NT2/D1 (cell line): ENCODE measurements at places on chromosomes 7 and 10.

GRCh38 chr7:80705130-80705781, 66.8 kb downstream of the CD36 start:
- DNase-seq, result no peak

DNA sequence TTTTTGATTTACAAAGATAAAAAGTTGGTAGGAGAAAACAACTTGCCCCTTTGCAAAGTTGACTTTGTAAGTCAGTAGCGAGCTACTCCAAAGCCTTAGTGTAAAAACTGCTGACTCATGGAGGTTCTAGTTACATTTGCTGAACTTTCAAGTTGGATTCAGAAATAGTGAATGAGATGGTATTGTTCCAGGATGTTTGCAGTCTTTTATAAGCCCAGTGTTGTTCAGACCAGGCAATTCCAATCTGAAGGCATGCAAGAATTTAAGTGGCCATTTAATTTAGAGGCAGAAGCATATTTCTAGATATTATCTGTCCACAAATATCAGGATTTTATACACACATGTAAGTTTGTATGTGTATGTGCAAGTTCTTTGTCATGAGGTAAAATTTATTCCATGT, 21.6 kb downstream of the TES start:
- no peak for DNase-seq

DNA sequence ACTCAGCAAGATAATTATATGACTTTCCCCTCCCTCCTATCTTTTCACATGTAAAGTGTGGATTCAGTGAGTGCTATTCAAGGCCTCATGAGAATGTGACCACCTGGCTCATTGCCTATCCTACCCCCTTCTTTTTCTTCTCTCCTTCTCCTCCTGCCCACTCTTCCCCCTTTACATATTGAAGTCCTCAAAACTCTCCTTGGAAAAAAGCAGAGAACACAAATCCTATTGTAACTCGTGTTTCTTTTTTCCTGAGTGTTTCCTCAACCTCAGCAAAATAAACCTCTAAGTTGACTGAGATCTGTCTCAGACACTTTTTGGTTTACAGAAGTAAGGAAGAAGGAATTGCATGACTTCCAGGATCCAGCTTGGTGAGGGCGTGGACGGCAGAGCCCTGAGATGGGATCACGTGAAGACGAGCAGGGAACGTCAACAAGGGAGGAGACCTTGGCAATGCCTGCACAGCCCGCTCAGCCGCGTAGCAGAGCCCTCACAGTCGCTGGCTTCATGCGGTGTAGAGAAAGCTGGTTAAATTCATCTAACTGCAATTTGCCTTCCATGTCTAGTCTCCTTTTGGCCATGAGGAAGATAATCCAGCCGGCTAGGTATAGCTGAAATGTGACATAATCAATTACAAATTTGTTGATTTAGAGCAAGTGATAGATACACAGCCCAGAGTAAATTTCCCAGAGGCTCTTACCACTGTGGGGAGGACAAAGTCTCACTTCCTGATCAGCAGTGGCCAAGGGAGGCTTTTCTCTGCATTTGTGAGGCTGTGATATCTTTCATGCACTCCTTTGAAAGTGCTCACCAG, 75.7 kb downstream of the LYZL2 start:
- DNase-seq, result no peak

DNA sequence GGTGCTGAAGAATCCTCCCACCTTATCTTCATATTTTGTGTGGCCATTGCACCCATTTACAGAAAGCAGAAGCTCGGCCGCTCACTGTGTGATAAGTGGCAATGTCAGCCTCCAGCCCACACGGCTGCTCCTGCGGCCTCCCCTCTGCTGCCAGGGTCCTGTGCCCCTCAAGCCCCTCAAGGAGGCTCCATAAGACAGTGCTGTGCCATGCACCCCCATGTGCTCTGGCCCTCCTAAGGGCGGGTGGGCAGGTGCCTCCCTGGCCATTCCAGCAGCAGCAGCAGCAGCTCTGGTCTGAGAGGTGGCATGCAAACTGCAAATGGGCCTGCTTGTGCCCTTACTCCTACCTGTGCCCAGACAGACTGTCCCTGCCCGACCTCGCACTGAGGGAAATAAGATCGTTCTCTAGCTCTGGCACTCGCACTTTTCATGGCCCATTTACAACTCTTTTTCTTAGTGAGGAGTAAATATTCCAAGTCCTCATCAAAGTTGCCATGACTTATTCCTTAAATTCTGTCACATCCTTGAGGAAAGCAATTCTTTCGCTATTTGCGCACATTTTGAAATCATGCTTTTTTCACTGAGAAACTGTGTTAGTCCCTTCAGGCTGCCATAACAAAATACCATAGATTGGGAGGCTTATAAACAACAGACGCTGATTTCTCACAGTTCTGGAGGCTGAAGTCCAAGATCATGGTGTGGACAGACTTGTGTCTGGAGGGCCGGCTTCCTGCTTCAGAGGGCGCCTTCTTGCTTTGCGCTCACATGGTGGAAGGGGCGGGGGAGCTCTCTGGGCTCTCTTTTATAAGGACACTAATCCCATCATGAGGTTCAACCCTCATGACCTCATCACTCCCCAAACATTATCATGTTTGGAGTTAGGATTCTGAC, 187.8 kb downstream of the COBL start:
- no peak for DNase-seq

DNA sequence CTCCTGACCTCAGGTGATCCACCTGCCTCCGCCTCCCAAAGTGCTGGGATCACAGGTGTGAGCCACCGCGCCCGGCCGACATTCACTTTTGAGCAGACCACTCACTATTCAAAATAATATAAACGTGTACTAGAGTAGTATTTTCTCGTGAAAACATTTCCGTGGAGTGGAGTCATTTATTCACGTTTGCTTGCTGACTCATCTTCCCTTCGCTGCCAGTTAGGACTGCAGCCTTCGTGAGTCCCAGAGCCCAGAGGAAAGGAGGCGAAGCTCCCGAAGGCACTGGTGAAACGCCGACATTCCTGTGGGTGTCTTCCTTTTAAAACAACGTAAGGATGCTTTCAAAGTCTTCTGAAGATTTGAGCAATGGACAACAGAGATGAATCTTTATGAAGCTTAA, 10.9 kb upstream of the INPP5A start:
- DNase-seq, result no peak

DNA sequence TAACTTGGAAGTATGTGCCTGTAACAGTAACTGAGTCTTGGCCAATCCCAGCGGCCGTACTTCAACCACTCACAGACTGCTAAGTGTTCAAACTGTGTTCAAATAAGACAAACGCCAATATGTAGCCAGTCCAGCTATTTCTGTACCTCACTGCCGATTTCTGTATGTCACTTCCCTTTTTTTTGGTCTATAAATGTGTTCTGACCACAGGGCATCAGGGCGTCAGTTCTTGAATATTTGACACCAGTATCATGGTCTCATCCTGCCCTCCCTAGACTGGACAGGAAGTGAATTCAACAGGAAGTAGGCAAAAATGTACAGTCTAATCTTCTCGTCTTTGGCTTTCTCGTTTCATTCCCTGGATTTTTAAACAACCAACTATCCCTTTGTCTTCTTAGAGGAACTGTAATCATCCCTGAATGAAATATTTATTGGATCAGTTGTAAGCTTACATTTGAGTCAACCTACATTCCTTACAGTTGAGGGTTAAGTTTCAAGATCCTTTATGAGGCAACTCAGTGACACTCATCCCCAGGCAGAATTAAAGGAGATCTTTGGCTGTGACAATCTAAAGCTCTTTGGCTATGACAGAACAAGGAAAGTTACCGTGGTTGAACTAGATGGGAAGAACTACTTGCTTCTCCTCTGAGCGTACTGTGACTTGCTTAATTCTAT, 232.7 kb downstream of the NSUN6 start:
- DNase-seq, result no peak

GRCh38 chr7:77368974-77369373, 47.2 kb downstream of the GSAP start:
- DNase-seq, result no peak

- DNase-seq, result no peak
Measured at GRCh38 chr7:92058040-92058439, 76.2 kb downstream of the CYP51A1 start.

DNA sequence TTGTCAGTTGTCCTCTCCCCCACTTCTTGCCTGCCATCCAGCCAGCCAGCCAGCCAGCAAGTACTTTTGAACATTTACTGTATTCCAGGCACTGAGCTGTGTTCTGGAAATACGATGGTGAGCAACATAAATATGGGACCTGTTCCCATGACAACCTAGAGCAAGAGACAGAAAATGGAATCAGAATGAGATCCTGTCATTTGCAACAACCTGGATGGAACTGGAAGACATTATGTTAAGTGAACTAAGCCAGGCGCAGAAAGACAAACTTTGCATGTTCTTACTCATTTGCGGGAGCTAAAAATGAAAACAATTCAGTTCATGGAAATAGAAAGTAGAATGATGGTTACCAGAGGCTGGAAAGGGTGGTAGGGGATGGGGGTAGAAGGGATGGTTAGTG, 140.7 kb downstream of the ICA1 start:
- no peak for DNase-seq

DNA sequence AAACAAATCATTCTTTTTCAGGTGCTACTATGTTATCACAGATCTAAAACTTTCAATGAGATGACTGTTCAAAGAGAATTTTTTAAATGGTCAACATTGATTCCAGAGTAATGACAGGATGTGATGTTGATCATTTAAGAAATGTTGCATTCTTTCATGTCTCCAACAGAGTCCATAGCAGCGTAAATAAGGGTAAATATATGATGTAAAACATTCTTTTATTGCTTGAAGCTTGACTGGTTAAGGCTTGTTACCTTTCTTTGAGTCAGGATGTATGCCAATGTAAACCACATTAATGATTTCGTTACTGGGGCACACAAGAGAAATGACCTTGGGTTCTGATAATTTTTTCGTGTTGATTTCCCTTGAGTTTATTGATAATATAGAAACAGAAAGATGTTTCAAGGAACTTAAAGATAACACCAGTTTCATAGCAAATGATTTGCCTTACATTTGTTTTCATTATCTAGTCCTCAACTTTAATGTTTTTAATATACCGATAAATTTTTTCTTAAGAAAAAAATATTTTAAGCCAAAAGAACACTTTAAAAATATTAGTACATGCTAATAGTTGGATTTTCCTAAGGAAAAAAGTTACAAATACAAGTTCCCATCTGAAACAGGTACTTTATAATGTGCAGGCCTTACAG, 3.5 kb downstream of the STK17A start:
- no peak for DNase-seq

DNA sequence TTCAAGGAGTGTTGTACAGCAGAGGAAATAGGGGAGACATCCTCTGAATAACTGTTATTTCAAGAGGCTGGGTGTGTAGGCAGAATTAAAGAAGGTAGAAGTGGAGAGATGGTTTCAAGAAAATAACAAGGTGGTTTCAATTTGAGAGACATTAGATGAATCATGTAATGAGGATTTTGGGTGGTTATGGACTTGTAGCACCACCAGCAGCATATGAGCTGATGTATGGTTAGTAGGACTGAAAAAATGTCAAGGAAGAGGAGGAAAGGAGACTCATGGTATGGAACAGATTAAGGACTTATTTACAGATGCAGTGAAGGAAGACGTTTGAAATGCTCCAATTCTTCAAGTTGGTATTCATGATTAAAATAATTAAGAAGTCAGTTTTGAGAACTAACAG, 166.2 kb downstream of the EXOC4 start:
- DNase-seq, result no peak

GRCh38 chr7:134669388-134669787, 22.7 kb downstream of the BPGM start:
- DNase-seq, result no peak

GRCh38 chr10:79005126-79005810, 63.5 kb upstream of the ZMIZ1 start:
- DNase-seq, result no peak

DNA sequence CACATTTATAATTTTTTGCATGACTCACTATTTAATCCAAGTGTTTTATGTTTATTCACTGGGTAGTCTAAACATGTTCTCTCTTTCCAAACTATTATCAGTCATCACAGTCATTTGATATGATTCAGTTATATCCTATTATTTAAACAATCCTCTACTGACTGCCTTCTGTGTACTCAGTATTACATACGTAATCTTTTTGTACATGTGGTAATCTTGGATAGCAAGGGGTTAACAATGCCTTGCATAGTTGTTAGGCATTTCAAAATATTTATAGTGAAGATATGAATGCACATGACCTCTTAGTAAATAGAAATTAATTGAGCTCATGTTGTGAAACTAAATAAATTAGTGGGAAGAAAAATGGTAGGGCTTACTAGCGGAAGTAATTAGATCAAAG, 379.4 kb upstream of the KIAA1217 start:
- no peak for DNase-seq
